Caco-2 (cell line): ENCODE measurements at places on chromosomes 5 and 9. TPM values are rescaled to one million over a fixed set of nuclear protein-coding genes. Genes with fewer than 3 reads are reported as not detected.

Gene FOXB2
- total RNA-seq = not detected in 2 replicates

Gene GRHPR
- 76.9 and 82.5 TPM in 2 replicates for total RNA-seq

Gene ZBED3
- 38.5 and 38.8 TPM in 2 replicates for total RNA-seq

Gene LVRN
- 0.27 and 0.42 TPM in 2 replicates for total RNA-seq

Gene ERGIC1
- 152 and 161 TPM in 2 replicates for total RNA-seq

Gene ACOT12
- 1.4 TPM in 2 replicates for total RNA-seq

- DNase-seq = no peak
Observed at GRCh38 chr5:53099546-53099945, 10.0 kb downstream of the MOCS2 start.

GRCh38 chr5:80714570-80715298, 60.0 kb upstream of the DHFR start:
- no peak for DNase-seq

DNA sequence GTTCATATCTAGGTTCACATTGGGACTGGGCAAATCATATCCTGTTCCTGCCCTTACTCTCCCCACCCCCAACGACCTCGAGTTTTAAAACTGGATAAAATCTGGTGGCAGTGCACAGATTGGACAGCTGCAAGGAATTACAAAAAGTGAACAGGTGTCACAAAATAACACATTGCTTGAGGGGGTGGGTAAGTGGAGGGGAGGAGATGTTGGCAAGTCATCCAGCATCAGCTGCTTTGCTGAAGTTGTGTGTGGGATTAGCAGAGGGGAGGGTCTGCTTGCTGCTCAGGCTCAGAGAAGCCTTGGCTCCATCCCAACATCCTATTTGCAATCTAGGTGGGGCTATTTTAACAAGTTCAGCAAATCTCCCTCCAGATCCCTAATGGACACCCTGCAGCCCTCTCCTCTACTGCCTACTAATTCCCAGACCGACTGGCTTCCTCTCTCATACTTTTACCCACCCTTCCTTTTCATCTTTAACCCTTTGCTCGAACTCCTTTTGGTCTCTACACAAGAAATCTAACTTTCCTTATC, 39.8 kb upstream of the SLC24A2 start:
- DNase-seq = no peak

GRCh38 chr5:67494186-67494855, 297.7 kb upstream of the CD180 start:
- DNase-seq = no peak

DNA sequence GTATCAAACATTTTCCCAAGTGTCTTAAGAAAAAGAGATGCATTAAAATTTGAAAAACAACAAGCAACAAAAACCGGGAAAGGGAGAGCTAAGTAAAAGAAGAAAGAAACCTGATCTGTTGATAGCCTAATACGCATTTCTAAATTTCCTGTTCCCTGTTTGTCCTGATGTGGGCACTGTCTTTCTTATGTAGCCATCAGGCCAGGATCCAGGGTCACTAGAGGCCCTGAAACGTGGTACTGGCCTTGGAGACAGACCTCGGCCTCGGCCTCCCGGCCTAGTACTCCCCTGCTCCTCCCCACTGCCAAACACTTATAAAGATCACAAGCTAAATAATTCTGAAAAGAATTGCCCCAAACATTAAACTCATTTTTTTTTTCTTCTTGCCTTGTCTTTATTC, 547.2 kb downstream of the IRX1 start:
- DNase-seq = no peak

GRCh38 chr5:135993335-135993879, 35.4 kb upstream of the TGFBI start:
- DNase-seq = no peak

GRCh38 chr9:123356851-123357742, 1.1 kb downstream of the CRB2 start:
- no peak for DNase-seq

GRCh38 chr9:25677301-25678146, 720 bp downstream of the TUSC1 start:
- DNase-seq = peak; percentile 79

GRCh38 chr5:133331941-133332340, 280.1 kb downstream of the HSPA4 start:
- DNase-seq = no peak

GRCh38 chr5:145921211-145921610, 15.2 kb upstream of the SH3RF2 start:
- DNase-seq = no peak

DNA sequence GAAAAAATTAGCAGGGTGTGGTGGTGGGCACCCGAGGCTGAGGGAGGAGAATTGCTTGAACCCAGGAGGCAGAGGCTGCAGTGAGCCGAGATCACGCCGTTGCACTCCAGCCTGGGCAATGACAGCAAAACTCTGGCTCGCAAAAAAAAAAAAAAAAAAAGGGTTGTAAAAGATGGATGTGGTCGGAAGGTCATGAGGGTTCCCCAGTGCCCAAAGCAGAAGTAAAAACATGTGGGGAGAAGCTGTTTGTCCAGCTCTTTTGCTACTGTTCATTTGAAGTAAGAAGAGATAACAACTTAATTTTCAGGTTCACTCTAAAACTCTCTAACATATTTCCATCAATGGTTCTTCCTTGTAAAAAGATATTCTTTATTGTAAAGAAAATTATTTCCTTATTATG, 57.1 kb upstream of the GOLPH3 start:
- no peak for DNase-seq

- no peak for DNase-seq
Observed at GRCh38 chr9:110950041-110950645, 88.1 kb downstream of the LPAR1 start.

DNA sequence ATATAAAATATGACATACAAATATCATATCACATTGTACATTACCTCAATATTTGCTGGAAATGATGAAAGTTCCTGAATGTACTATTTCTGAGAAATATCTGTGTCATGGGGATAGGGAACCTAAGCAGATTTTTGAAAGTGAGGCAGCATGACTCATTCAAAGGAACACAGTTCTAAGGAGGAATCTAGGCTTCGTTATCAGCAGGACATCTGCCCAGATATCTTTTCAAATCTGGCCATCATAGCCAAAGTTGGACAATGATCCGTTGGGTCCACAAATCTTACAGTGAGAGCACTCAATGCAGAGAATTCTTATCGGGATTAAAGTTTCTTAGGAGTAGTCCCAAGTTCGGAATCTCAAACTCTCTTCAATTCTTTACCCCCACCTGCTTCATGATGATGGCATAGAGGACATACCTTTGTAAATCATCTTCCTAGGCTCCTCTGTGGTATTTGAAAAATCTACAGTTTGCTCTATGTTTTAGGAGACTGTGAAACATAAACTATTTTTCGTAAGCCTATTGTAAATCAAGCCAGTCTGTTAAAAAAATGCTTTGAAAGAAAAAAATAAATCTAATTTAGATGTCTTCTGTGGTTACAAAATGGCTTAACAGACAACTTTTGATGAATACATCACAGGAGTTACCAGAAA, 29.4 kb upstream of the ALDH1A1 start:
- no peak for DNase-seq

DNA sequence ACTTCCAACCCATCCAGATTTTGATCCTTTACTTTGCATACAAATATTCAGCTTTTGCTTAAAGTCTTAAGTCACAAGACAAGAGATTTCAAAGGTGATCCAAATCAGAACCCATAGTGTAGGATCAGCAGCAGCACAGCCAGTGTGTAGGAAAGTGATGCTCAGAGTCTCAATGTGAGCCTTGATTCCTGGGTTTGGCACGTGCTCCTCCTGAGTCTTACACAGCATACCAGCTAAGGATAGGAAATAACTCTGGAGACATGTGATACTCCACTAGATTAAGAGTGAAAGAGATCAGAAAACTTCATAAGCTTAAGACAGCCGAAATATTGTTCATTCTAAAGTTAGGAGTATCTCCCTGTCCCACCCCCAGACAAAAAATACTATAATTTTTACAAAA, 344.9 kb downstream of the SEMA5A start:
- DNase-seq = no peak

GRCh38 chr9:137924761-137925369, 47.3 kb downstream of the CACNA1B start:
- DNase-seq = no peak

DNA sequence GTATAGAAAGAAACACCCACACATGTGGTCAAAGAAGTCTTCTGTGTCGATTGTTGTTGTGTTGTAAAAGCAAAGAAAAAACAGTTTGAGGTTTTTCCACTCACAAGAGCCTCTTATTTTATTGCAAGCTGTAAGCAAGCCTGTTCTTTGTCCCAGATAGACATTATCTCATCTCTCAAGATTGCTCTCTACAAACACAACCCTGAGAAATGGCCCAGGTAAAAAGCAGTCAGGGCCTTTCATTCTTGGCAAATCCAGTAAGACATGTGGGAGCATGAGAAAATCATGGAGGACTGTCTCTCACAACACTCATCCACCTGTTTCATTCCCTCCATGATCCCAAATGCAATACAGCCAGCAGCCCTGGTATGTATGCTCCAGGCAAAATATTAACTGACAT, 286.6 kb upstream of the POU5F2 start:
- DNase-seq = no peak

DNA sequence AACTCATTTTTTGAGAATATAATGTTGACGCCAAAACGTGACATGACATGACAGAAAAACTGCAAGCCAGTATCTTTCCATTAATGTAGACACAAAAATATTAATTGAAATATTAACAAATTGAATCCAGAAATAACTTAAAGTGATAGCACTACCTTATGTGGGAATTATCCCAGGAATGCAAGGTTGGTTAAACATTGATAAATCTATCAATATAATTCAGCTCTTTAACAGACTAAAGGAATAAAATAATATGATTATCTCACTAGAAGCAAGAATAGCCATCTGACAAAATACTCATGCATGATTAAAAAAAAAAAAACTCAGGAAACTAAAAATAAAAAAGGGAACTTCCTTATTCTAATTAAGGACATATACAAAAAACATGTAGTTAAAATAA, 6.8 kb downstream of the ZNF510 start:
- no peak for DNase-seq

- no peak for DNase-seq
Observed at GRCh38 chr9:82912645-82913044, 150.3 kb downstream of the RASEF start.

DNA sequence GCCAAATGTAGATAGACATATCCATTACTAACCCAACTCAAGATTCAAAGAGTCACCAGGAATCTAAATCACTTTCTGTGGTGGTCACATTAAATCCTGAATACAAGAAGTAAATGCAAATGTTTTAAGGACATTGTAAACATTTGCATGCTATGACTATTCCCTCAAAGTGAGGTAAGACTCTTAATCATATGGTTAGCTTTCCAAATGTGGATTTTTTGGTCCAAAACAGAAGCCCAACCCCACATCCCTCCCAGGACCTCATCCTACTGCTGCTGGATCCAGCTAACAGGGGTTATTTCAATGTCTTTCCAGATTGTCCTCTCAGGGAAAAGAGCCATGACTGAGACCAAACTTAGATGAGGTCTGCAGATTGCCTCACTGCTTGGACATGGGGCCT, 228.1 kb upstream of the PANK3 start:
- no peak for DNase-seq
